Left colon (tissue), 2 donors: ENCODE measurements at places on chromosomes 5 and 9.

GRCh38 chr9:27395484-27395921 lies 98.6 kb upstream of the EQTN start:
- DNase-seq, result no peak

- peak; percentile 50 for DNase-seq
Observed at GRCh38 chr9:27888661-27889295, 315.5 kb upstream of the C9orf72 start.

GRCh38 chr5:170638051-170638450 lies 134.2 kb downstream of the KCNIP1 start:
- DNase-seq, result no peak

GRCh38 chr5:79396265-79396664 lies 117.7 kb downstream of the HOMER1 start:
- DNase-seq, result no peak

DNA sequence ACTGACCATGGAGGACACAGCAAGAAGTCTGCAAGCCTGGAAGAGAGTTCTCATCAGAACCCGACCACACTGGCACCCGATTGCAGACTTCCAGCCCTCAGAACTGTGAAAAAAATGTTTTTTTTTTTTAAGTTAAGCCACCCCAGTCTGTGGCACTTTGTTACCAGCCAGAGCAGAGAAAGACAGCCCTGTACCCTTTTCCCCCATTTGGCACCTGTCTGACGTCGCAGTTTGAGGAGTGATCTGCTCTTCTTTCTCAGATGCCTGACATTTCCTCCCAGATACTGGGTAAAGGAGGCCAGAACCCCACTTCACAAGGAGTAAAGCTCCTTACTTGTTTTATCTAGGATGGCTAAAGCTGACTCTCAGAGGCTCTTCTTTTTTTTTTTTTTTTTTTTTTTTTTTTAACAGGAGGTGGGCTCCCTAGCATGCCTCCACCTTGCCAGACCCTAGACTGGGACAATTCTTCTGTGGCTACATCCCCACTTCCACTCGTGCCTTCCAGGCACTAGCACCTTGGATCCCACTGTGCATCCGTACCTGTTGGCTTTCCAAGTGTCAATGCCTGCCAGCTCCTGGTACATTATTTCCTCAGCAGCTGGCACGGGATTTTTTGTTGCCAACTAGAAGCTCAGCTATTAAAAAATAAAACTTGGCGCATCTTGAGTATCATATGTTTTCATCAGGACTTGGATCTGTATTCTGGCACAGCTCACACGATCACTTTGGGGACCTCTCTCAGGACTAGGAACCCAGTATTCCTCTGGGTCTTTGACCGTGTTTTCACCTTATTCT lies 14.4 kb downstream of the CAMK4 start:
- no peak for DNase-seq
